Progenitor cell of endocrine pancreas (in vitro differentiated cells): ENCODE measurements at places on chromosomes 1 and 21.
A peak's percentile ranks its signal among the peaks of the same experiment; 100 is the strongest.

- DNase-seq, result no peak
Observed at GRCh38 chr1:151915061-151915686, 5.9 kb upstream of the THEM4 start.

- DNase-seq, result no peak
Observed at GRCh38 chr21:38820471-38821239, 14.9 kb downstream of the ETS2 start.

DNA sequence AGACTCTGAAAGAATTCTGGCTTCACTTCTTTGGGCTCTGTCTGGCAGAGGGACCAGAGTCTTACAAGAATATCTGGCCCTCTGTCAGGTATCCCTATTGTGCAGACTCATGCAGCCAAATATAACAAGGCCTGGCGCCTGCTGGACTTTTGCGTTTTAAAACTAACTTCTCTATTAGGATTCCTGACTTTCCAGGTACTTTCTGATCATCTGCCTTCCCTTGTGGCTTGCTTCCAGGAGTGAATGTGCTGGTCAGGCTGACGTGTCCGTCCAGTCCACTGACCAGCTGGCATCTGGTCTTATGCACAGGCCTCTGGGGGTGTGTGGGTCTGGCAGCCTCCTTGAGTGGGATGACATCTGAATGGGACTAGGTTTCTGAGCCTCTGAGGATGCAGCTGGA is 8.6 kb upstream of the RAB29 start:
- DNase-seq, result no peak

GRCh38 chr21:32467291-32467690 is 54.8 kb downstream of the EVA1C start:
- DNase-seq, result no peak

DNA sequence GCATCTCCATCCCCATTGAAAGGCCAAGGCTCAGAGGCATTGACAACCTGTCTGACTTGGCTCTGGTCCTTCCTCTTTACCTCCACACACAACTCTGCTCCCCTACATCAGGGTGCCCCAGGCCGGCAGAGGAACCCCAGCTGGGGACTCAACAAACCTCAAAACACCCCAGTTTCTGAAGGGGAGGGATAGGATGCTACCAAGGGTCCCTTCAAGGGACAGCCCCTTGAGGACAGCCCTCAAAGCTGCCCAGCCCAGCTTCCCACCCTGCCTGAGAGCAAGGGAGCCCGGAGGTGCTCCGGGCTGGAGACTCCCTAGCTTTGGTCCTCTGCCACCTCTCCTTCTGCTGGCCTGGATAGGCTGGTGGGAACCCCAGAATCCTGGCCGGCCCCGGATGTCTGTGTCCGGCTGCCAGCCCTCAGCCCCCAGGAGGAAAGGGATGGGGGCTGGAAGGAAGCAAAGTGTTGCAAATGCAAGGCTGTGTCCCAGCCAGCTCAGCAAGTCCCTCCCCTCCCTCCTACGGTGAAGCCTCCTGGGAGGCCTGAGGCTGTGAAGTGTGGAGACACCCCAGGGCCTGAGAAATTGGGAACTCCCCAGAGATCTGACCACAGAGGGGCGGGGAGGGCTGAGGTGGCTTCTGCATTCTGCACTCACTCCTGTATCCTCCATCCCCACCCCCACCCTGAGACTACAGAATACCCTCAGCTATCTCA is 1.1 kb upstream of the MARCKSL1 start:
- DNase-seq, result no peak

GRCh38 chr1:147334292-147334691 is 91.8 kb downstream of the CHD1L start:
- DNase-seq, result no peak

- no peak for DNase-seq
Observed at GRCh38 chr1:2233997-2234761, 6.1 kb downstream of the SKI start.

GRCh38 chr1:45003741-45004140 is 7.4 kb downstream of the HECTD3 start:
- DNase-seq, result no peak

DNA sequence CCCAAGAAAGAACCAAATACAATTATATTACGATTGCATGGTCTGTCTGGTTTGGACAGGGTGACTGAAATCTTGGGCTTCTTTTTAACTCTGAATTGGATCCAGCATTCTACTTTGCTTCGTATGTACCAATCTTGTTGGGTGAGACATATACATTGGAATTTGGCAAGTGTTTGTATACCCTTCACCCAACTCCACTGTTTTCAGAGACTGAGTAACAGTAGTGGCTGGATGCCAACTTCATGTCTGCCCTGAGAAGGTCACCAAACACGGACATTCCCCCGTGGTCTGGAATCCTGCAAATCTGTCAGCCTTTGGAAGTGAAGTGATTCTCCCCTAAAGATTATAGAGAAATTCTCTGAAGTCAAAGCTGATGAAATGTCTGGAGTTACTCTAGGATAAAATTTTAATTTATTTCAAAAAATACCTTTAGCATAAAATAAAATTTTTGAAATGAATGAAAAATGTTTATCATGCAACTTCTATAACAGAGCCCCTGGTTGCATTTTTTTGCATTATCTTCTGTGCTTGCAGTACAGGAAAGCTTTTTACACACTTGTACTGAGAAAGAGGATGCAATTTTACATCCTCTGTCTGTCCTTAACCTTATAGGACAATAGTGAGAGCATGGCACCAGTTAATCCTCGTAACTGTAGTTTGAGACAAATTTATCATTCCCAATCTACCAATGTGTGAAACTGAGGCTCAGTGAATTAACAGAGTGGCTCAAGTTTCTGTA is 201.8 kb downstream of the DISC1 start:
- no peak for DNase-seq

- no peak for DNase-seq
Observed at GRCh38 chr1:63475761-63476160, 47.3 kb downstream of the ITGB3BP start.

DNA sequence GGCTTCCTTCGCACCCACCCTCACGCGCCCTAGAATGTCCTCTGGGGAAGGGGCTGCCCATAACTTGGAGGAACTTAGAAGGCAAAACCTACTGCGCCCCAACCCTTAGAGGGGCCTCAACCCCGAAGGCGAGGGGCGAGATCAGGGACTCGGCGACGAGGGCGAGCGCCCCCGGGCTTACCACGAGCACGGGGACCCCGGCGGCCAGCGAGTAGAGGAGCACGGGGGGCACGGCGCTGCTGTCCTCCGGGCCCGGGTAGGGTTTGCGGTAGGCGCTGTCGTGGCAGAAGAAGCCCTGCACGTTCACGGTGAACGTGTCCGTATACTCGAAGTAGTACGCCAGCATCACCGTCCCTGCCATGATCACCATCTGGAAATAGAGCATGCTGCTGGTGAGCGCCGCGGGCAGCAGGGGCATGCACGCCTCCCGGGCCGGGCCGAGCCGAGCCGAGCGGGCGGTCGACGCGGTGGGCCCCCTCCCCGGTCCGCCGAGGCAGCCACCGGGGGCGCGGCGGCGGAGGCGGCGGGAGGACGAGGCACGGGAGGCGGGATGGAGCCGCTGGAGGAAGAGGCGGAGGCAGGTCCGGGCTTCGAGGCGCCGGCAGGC is 304 bp downstream of the PLPPR5 start:
- DNase-seq, result peak; percentile 11

- DNase-seq, result no peak
Observed at GRCh38 chr1:229880271-229881170, 186.5 kb upstream of the GALNT2 start.

- DNase-seq, result no peak
Observed at GRCh38 chr1:40310983-40311642, 6.0 kb downstream of the COL9A2 start.

GRCh38 chr1:243470502-243470901 is 214.7 kb downstream of the SDCCAG8 start:
- DNase-seq, result no peak

DNA sequence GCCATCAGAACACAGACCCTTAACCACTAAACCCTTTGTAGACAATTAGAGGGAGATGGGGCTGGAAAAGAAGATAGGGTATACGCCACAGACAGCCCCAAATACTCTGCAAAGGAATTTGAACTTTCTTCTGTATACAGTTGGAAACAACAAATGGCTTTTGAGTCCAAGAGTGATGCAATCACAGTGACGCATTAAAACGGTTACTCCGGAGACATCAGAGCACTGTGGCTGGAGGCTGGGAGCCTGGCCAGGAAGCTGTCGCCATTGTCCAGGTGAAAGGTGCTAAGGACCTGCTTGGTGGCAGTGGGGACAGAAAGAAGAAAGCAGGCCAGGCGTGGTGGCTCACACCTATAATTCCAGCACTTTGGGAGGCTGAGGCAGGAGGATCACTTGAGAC is 4.2 kb downstream of the FLAD1 start:
- DNase-seq, result no peak

GRCh38 chr1:184755226-184756065 is 788 bp upstream of the EDEM3 start:
- no peak for DNase-seq

DNA sequence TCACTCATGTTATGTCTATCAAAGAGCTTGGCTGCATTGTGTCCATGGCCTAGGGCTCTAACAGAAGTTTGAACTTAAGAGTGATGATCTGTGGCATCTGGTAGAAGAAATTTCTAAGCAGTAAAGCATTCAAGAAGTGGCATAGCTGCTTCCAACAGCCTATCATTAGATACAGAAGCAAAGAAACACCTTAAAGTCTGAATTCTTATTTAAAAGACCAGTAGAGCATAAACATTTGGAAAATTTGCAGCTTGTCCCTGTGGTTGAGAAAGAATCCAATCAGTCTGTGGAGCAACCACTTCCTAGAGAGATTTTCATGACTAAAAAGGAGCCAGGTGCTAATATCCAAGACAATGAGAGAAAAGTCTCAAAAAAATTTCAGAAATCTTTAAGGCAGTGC is 165.5 kb downstream of the SNX7 start:
- DNase-seq, result no peak

GRCh38 chr1:65232461-65232990 is 76.8 kb upstream of the DNAJC6 start:
- no peak for DNase-seq

DNA sequence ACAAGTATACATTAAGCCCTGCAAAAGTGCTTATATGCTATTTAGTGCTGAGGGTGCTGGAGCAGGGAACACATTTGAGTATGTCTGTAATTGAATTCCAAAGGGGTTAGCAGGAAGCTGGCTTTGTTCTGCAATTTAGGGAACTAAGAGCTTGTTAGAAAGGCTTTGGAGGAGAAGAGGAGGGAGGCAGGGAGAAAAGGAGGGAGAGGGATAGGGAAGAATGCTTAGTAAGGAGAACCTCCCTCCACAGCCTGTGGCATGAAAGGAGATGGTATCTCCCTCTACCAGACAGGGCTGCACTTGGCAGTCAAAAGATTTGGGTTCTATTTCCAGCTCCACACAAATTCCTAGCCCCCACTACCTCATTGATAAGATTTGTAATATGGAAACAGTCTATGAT is 217.8 kb downstream of the DAB1 start:
- no peak for DNase-seq

DNA sequence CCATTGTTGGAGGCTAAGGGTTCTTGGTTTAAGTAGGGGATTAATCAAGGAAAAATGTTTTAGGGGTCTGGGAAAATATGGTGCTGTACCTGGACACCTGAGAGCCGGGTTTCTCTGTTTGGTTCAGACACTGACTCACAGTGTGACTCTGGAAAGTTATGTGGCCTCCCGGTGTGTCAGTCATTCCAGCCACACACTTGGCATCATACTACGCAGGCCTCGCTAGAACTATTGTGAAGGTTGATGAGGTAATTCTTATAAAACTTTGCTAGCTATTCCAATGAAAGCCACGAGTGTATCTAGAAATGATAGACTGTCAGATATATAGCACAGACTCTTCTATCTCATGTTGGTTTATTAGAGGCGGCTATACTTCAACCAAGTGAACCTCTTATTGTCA is 4.8 kb upstream of the CAMSAP2 start:
- no peak for DNase-seq

GRCh38 chr1:248686815-248687214 is 15.8 kb downstream of the OR14I1 start:
- no peak for DNase-seq

- DNase-seq, result no peak
Observed at GRCh38 chr1:78240755-78241154, 195.0 kb downstream of the GIPC2 start.

- no peak for DNase-seq
Observed at GRCh38 chr1:110580244-110580643, 25.9 kb downstream of the KCNA2 start.

DNA sequence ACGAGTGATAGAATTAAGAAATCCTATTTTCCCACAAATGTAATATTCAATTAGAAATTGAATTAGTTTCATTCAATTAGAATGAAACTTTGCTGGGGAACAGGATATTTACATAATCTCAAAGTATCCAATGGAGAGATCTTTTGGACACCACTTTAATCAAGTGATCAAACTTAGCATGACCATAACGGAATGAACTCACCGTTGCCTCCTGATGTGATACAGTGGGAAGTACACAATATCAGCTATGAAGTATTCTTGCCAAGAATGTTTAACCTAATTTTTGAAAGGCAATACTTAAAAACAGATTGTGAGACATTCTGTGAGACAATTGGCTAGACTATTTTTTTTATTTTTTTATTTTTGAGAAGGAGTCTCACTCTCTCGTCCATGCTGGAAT is 16.6 kb downstream of the CDKN2C start:
- DNase-seq, result no peak

GRCh38 chr1:231196728-231197127 is 34.9 kb downstream of the TRIM67 start:
- no peak for DNase-seq

GRCh38 chr1:76158126-76158525 is 83.6 kb downstream of the ST6GALNAC3 start:
- no peak for DNase-seq

DNA sequence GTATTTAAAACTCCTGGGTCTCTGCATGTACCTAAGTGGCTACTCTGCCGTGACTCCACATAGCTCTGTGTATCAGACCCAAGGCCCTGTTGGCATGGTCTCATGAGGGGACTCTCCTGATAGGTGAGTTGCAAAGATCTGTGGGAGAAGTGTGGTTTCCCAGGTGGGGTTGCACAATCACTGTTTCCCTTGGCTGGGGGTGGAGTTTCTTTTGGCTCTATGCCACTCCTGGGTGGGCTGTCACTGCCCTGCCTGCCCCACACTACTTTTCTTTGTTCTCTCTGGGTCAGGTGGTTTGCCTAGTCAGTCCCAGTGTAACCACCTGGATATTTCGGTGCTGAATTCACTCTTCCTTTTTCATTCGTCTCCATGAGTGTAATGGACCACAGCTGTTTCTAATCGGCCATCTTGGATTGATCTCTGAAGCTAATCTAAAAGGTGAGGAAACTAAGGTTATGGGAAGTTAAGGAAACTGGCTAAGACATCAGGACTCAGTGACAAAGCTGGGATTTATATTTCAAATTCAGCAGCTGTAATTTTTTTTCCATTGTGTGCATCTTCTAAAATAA is 97.1 kb upstream of the CACYBP start:
- no peak for DNase-seq

GRCh38 chr1:151384584-151384983 is 12.1 kb upstream of the SELENBP1 start:
- no peak for DNase-seq

GRCh38 chr1:27583479-27583878 is 20.5 kb downstream of the AHDC1 start:
- DNase-seq, result no peak

- DNase-seq, result no peak
Observed at GRCh38 chr1:22848405-22848804, 124.3 kb downstream of the LACTBL1 start.
